ENCODE measurements at places on chromosomes 16 and 17.
A peak's percentile ranks its signal among the peaks of the same experiment; 100 is the strongest.

DNA sequence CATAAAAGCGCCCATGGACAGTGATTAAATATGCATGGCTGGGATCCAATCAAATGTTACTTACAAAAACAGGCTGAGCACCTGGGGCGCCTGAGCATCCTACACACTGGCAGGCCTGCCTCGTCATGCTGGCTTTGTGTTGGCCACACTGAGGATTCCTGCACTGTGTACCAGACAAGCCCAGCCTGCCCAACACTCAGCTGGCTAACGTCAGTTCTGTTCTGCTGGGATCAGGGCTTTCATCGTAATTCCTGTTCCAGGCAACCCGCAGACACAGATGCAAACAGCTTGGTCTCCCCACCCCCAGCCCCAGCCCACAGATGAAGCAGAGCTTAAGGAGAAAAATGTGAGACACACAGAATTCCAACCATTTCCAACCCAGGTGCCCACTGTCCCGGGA lies 30.7 kb downstream of the PIMREG start:
- no peak for DNase-seq

DNA sequence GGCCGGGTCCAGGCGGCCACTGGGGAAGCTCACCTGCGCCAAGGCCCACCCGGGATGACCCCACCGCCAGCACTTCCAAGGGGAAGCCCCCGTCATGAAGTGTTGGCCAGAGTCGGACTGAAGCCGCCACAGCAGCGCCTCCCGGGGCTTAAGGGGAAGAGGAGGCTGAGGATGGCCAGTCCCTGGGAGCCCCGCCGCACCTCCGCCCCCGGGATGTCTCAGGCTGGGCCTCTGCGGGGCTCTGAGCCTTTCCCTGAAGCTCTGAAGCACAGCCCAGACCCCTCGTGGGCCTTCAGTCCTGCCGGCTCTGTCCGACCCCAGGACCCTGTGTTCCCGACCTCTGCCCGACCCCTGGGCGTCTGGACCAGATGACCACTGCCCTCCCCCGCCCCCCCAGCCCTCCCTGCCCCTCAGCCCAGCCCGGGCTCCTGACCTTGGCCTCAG lies 42.8 kb upstream of the ACSF3 start:
- no peak for DNase-seq

- no peak for DNase-seq
Observed at GRCh38 chr16:79661578-79661977, 61.0 kb upstream of the MAF start.

DNA sequence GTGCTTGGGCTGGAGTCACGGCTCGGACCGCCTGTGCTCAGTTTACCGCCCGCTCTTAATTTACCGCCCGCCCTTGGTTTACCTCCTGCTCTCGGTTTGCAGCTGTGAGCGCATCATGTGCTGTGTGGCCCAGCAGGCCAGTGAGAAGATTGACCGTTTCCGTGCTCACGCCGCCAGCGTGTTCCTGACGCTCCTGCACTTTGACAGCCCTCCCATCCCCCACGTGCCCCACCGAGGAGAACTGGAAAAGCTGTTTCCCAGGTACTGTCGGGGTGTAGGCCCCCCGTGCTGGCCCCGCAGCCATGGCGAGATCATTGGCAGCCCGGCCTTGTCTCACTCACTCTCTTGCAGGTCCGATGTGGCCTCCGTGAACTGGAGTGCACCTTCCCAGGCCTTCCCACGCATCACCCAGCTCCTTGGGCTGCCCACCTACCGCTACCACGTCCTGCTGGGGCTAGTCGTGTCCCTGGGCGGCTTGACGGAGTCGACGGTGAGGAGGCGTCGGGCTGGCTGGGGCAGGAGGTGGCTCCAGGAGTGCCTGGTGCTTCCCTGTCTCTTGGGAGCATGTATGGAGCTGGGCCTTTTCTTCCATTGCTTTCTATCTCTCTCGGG lies 89.3 kb upstream of the ZNF750 start:
- no peak for DNase-seq

DNA sequence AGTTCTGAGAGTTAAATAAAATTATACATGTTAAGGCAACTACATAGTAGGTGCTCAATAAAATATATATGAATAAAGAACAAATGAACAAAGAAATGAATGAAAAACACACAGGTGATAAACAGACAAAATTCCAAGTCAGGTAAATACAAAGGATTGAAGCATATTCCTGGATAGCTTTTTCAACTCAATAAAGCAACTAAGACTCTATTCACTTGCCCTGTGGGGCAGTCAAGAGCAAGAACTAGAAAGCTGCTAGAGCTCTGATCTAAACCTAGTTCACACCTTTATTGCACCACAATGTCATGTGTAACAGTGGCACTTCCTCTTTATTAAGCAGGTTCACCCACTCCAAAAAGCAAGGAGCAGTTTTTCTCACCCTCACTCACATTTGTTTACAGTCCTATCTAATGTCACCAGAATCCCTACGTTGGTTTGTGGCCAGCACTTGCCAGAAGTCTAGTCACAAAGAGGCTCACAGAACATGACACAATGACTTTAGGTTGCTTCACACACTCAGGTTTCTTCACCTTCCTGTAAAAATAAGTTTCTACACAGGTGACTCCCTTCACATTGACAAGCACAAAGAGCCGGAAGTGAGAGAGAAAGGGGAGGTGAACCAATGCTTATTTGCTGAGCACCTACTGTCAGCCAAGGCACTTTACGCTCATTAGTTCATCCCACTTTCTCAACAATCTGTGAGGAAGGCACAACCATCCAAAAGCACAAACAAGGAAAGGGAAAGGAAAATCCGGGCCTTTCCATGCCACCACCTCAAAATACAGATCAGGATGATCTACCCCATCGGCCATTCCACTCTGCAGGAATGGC lies 70.8 kb downstream of the XPO6 start:
- DNase-seq, result peak; percentile 65

DNA sequence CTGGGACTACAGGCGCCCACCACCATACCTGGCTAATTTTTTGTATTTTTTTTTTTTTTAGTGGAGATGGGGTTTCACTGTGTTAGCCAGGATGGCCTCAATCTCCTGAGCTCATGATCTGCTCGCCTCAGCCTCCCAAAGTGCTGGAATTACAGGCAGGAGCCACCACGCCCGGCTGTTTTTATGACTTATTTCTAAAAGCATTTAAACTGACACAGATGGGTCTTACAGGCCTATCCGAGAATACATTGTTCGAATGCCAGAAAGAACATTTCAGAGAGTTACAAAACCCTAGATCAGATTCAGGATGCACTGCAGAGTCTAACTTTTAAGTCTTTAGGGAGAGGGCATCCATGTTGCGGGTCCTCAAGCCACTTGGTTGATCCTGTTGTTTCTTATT lies 234.7 kb upstream of the MAF start:
- DNase-seq, result no peak

DNA sequence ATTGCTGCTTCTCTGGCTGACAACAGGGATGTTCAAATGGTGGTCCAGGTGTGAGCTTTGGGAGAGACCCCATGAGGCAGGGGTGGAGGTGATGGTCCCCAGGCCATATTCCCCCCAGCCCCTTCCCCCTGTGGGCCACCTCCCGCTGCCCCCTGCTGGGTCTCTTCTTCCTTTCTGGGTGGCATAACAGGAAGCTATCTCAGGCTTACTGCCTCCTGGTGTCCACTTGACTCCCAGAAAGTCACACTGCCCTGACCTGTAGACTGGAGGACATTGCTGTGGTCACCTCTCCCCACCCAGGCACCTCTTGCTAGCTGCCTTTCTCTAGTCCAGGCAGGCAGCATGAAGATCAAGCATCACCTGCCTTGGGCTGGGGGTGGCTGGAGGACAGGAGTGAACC lies 46.4 kb upstream of the PLCG2 start:
- DNase-seq, result no peak

- DNase-seq, result no peak
Observed at GRCh38 chr17:20935740-20936139, 107.1 kb downstream of the USP22 start.

GRCh38 chr16:31228206-31228605 lies 11.3 kb upstream of the PYDC1 start:
- no peak for DNase-seq

DNA sequence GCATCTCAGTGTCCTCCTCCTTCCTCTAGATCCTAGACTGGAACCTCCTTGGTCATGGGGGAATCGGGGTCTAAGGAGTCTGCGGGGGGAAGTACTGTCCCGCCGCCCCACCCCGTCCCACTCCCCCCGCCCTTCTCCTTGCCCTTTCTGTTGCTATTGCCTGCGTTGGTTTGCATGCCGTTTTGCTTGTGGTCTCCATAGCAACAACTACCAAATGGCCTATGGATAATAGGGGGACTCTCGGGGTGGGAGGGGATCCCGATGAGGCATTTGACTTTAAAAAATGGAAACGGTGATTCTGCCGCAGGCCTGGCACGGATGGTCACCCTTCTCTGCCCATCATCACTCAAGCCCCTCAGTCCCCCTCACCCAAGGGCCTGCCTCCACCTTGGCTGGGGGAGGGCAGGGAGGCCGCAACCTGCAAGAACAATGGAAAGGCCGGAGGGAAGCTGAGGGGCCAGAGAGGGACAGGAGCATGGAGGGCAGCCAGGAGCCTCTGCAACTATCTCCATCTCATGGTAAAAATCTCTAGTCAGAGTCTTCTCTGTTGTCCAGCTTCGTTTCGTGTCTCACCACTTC lies 231.4 kb upstream of the TNRC6C start:
- peak; percentile 9 for DNase-seq

- no peak for DNase-seq
Observed at GRCh38 chr16:2019921-2020831, 591 bp downstream of the NPW start.

- no peak for DNase-seq
Observed at GRCh38 chr17:20920095-20920814, 122.6 kb downstream of the USP22 start.

DNA sequence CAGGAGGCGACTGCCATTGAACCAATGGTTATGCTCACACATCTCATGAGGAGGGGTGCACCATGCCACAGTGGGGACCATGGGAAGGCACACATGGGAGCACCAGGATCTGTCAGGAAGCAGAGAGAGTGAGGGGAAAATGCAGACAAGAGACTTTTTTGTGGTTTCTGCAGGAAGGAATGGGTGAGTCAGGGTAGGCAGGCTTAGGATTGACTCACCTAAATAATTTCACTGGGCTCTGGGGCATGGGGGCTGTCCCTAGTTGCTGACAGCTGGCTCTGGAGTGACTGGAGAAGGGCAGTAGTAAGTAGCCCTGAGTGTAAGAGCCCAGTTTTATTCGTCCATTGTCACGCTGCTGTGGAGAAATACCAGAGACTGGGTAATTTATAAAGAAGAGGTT lies 202.4 kb downstream of the AXIN2 start:
- DNase-seq, result no peak

- DNase-seq, result no peak
Observed at GRCh38 chr16:1108299-1109252, 12.5 kb upstream of the C1QTNF8 start.

DNA sequence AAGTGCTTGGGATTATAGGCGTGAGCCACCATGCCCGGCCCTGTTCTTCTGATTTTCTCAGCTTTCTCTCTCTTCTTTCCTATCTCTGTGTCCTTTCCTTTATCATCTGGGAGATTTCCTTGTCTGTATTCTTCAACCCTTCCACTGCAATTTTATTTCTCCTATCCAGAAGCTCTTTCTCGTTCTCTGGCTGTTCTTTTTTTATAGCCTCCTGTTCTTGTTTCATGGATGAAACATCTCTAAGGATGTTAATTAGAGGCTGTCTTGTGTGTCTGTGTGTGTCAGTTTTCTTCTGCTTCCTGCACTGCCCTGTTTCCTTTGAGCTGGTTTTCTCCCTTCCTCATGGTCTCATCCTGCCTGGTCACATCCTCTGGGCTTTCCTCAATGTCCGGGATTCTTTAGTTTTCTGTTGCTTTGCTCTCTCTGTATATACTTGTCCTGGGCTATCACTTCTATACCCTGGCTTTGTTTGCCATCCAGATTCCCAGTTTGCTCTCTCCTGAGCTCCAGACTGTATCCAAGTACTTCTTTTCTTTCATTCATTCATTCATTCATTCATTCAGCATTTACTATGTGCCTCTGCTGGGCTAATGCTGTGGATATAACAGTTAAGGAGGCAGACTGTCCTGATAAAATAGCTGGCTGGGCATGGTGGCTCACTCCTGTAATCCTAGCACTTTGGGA lies 2.5 kb downstream of the LAT start:
- DNase-seq, result no peak

DNA sequence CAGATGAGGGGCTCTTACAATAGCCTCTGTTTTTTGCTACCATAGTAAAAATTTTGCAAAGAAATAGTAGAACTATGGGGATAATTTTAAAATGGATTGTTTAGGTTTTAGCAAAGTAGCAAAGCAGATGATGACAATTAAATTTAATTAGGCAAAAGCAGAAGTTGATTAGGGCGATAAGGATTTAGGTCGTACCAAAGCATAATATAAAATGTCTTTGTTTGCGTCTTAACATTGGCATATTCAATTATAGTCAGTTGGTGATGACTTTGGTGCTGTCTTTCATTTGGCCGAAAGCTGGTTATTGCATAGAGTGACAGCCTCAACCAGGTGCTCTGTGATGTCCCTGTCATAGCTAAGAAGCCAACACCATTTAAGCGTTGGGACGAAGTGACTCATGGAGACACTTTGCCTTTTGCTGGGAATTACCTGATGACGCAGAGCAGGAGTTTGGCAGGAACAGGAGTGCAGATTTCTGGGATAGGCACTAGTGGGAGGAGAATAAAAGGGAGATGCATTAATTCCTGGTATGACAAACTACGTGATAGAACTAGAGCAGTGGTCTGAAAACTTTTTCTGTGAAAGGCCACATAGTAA lies 38.3 kb downstream of the MAP2K6 start:
- no peak for DNase-seq

- no peak for DNase-seq
Observed at GRCh38 chr17:35748341-35748841, 4.6 kb downstream of the GAS2L2 start.

DNA sequence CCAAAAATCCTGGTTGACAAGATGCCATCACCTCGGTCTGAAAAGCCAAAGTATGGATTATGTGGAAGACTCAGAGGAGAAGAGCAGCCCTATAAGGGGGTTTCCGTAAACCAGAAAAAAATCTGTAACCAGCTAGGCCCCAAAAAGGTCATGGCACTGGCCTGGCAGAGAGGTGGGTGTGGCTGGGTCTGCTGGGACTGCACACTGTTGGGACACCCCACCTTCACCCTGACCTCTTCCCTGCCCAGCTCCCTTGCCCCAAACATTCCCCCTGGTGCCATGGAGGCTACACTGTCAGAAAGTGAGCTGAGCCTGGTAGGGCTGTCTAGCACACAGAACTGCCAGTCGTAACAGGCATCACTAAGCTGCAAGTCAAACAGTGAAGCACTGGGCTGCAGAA lies 6.5 kb downstream of the SLC47A2 start:
- DNase-seq, result no peak

DNA sequence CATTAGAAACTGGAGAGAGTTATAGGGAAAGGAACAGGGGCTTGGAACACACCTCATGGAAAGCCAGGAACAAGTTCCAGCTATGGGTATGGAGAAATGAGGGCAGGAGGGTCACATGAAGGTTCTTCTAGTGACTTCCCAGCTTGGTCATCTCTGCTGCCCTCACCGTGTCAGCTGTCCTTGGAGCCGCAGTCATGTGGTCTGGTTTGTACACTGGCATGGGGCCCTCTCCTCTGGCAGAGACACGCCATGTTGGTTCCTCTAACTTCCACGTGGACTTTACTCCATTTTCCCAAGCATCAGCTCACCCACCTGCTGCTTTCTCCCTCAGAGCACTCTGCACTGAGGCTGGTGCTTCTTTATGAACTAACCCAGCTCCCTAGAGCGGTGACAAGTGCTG lies 26.3 kb downstream of the MPG start:
- DNase-seq, result no peak

- DNase-seq, result no peak
Observed at GRCh38 chr16:11073407-11073999, 129.1 kb downstream of the CLEC16A start.
